ENCODE measurements at places on chromosomes 2 and 18.

GRCh38 chr18:48986851-48987761 is 36.3 kb upstream of the SMAD7 start:
- DNase-seq = no peak

GRCh38 chr2:74983631-74984392 is 25.4 kb downstream of the POLE4 start:
- no peak for DNase-seq

DNA sequence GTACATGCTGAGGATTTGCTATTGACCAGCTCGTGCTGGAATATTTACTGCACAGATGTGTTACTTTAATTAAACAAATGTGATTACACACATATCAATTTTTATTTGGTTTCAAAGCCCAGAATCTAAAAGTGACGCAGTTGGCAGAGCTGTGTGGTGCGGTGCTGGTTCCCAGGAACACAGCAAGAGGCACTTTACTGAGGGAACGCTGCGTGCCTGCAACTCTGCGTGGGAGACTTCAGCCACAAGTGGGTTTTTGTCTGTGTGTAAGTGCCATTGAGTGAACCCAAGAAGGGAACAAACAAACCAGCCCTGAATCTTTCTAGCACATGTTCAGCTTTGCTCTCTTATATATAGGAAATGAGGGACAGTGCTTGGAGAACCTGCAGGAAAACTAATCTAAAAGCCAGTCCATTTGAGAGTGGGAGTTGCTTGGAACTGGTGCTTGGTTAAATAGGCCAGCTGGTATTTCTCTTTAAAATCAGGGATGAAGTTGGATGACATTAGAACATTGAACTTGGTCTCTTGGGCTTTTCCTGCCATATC is 196.6 kb upstream of the CELF4 start:
- no peak for DNase-seq

DNA sequence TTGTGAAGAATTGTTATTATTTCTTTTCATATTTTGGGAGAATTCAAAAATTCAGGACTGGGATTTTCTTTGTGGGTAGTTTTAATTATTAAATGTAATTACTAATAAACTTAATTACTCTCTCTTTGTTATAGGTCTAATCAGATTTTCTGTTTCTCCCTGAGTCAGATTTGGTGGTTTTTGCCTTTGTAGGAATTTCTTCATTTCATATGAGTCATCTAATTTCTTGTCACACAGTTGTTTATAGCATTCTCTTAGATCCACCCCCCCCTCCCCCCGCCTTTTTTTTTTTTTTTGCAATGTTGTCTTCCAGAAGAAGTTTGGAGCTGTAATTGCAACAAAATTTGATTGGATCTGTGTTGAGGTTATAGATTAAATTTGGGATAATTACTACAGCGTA is 26.0 kb upstream of the GALR1 start:
- DNase-seq = no peak

- DNase-seq = no peak
Measured at GRCh38 chr2:179772346-179772745, 89.1 kb downstream of the ZNF385B start.

DNA sequence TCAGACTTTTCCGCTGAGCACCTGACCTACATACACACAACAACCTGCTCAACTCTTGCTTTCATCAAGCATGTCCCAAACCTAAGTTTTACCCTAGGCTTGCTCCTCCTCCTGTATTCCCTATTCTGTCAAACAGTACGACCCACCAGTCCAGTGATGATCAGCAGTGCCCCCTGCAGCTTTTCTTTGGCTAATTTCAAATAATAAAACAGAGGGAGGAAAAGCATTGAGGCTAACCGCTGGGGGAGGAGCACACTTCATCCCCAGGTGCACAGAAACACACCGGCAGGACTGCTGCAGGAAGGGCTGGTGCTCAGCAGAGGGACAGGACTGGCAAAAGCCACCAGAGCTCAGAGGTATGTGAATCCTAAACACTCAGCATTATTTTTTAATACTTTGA is 21.2 kb downstream of the E2F6 start:
- no peak for DNase-seq

DNA sequence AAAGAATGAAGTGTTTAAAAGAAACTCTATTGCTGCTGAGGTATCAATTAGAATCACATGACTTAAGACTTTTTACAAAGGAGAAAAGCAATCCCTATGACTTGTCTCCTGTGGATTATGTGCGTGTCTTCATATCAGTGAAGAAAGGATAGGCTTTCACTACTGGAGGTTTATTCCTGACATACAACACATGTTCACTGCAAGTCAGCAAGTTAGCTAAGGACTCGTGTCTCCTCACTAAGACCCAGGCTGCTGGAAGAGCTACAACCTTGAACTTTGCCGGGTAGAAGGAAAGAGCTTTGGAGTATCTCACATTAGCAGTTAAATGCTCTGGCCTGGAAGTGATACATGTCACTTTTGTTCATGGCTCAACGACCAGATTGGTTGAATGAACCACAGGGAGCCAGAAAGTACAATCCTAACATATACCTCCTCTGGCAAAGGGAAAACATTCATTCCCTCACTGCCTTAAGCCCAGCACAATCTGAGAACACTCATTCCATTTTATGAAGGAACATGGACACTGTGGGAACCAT is 215.3 kb downstream of the RNF152 start:
- no peak for DNase-seq
